ENCODE measurements at places on chromosomes 6 and 20.

DNA sequence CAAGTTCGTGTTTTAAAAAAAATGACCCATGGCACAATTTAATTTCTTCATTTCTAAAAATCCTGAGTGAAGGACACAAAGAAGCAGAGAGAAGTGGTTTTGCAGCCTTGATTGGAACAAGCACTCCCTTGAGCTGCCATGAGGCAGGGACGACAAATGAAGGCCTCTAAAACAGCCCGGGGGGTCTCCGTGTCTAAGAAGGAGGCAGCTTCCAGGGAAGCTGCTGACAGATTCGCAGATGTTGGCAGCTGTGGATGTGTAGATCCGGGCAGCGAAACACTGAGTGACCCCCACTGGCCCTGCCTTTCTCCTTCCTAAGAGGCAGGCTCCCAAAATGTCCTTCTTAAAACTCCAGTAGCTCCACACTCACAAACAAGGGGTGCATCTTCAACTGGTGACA lies 9.6 kb upstream of the LBP start:
- no peak for DNase-seq

GRCh38 chr6:30557683-30557981 lies 537 bp downstream of the PRR3 start:
- no peak for DNase-seq

DNA sequence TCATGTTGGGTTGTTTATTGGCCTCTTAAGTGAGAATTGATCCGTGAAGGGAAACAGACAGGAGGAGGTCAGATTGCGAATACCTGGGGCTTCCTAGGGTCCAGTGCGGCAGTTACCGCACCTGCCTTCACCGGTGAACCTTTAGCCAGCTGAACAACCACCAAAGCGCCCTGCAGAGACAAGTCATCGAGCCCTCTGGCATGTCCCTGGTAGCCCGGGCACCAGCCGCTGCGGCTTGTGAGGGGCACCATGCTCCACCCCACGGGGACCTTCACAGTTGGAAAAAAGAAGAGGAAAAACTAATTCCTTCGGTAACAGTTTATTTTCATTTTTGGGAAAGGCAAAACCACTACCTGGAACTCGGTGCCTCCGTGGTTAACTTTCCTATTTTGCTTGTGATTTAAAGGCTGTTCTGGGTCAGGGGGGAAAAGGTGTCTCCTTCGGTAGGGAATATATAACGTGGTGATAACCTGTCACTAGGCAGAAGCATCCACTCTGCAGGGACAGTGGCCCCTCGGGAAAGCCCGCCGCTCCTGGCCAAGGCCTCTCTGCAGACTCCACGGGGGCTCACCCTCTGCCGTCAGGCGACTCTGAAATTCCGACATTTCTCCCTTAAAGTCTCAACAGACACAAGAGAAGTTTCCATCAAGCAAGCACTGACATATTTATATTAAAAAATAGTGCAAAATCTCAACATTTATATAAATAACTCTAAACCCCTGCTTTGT lies 30.7 kb upstream of the ZBP1 start:
- no peak for DNase-seq

- no peak for DNase-seq
Observed at GRCh38 chr6:142685852-142686506, 259.0 kb downstream of the HIVEP2 start.

DNA sequence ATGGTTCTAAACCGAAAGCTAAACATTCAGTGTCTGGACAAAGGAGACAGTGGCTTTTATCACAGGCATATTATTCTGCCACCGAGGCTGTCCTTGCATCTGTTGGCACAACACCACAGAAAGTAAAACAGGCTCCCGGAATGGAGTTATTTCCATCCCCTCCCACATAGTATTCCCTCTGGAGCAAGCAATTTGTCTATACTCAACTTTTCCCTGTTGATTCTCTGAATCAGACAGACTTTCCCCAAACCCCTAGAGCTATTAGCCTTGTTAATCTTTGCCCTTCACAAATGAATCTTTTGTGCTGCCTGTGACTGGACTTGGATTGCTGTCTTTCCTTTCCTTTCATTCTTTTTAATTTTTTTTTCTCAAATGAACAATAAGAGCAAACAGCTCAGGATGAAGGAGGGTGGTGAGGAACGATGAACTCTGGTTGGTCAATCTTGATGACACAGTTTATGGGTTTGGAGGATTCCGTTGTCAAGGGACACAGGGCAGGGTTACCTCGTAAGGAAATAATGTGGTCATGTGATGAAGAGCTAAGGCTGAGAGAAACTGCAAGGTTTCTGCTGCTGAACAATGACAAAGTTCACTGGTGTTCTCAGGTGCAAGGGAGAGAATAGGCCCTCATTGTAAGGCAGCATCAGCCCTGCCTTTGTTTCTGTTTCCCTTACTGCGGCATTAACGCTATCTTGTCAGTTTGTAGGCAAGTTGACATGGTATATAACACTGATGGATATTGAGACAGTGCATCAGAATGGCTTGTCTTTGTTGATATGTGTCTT lies 275.0 kb upstream of the BMP2 start:
- no peak for DNase-seq

GRCh38 chr6:146613947-146614346 lies 15.2 kb downstream of the ADGB start:
- no peak for DNase-seq

DNA sequence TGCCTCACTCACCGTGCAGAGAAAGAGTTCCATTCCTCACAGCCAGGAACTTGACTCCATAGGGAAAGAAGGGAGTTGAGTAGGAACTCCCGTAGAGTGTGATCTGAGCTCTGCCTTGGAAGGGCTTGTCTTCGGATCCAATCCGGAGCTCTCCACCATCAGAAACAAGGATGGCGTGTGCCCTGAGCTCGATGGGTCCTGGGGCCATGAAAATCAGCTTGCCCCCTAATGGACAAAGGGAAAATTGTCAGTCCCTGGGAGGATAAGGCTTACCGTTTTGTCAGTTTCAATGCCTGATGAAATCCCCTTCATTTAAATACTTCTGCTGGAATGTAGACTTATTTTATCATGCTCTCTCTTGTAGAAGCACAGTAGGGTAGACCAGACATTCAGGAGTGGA lies 153.3 kb downstream of the PKHD1 start:
- no peak for DNase-seq

DNA sequence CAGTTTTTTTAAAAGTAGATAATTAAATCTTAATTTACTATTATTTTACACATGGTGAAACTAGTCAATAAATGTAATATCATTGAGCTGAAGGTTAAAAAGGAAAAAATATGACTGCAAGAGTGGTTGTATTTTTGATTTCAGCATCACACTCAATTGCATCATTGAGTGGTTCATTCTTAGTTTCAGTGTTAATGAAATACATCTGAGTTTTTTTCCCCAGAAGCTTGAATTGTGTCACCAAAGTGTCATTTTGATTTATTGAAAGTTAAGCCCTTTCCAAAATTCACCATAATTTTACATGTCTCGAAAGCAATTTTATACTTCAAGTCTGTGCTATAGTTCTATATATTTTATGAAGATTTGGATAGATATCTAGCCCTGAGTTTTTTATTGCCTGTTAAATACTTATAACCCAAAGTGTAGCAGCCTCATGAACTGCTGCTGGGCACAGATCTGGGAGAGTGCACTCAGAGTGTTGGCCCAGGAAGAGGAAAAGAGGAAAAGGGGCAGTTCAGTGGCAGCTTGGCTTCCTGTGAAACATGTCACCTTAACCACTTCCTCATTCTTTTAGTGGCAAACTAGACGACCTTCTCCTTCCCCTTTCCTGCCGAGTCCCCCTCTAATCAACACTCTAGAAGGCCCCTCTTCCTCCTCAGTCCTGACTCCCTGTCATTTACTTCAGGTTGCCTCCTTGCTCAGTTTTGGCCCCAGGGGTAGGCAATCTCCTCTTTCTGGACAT lies 140.7 kb downstream of the ESR1 start:
- no peak for DNase-seq

GRCh38 chr6:30130887-30131862 lies 4.8 kb upstream of the TRIM40 start:
- peak; percentile 75 for DNase-seq

DNA sequence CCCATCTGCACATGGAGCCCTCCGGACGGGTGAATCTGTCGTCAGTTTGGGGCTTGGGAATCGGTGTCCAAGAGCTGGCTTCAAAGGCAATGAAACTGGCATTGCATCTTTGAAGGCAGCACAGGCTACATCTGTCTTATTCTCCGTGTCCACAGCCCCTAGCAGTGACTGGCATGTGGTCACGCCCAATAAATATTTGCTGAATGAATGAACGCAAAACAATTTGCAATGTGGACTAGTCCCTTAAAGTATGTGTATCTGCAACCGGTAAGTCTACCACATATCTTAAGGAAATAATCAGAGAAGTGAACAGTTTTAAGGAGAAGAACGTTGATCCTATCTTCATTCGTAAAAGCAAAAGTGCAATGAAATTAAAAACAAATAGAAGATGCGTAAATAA lies 8.0 kb upstream of the PMEPA1 start:
- no peak for DNase-seq

DNA sequence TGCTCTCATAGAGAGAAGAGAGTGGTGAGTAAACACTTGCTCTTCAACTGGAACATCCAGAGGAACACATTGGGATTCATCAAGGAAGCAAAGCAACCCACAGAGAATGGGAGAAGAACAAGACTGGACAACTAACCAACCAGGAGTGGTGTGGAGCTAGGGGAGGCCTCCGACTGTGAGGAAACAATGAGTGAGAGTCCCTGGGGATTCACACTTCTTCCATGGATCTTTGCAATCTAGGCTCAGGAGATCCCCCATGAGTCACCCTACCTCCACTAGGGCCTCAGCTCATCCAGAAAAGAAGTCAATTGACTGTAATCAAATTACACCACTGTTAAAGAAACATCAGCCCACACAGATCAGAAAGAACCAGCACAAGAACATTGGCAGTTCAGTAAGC lies 42.3 kb upstream of the CLVS2 start:
- no peak for DNase-seq

DNA sequence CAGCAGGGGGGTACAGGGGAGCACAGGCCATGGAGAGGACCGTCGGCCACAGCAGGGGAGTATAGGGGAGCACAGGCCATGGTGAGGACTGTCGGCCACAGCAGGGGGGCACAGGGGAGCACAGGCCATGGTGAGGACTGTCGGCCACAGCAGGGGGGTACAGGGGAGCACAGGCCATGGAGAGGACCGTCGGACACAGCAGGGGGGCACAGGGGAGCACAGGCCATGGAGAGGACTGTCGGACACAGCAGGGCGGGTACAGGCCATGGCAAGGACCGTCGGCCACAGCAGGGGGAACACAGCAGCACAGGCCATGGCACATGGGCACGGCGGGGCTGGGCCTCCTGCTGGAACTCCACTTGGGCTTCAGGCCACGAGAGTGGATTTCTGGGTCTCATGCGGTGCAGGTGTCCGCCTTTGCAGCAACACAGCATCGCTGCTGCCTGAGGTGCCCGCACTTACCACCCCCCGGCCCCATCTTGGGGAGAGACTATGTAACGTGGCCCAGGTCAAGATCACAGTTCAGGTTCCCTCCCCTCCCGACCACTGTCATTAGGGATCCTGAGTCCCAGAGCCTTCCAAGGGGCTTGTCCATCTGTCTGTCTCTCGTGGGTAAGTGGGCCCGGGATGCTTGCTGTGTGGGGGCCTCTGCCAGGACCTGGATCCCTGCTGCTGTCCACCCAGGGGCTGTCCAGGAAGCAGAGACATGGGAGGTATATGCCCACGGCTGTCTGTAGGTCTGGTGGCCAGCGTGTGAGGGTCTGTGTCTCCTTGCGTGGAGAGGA lies 2.5 kb downstream of the NPBWR2 start:
- no peak for DNase-seq

GRCh38 chr6:56292505-56293181 lies 45.3 kb upstream of the COL21A1 start:
- peak; percentile 48 for DNase-seq

- DNase-seq: no peak
Observed at GRCh38 chr6:169880516-169880915, 129.1 kb downstream of the ERMARD start.

- DNase-seq: peak; percentile 89
Observed at GRCh38 chr20:56628873-56629463, at the start of gene TFAP2C. TFAP2C (plus strand) TSS chr20:56629306; CDS start chr20:56629545, 239 bp downstream.

DNA sequence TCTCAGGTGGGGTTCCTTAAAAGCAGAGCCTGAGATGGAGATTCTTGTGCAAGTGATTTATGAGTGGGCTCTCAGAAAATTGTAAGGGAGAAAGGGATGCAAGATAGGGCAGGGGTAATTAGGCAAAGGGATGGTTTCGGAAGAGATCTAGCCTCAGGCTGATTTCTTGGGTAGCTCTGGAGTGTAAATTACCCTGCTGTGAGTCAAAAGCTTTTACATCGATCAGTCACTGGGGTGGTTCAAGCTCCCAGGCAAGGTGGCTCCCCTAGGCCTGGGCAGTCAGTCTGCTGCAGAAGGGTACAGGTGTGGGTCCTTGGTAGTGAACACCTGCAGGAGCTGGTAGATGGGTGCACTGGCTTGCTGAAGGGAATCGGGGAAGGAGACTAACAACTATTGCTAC lies 11.1 kb upstream of the PM20D2 start:
- DNase-seq: no peak

DNA sequence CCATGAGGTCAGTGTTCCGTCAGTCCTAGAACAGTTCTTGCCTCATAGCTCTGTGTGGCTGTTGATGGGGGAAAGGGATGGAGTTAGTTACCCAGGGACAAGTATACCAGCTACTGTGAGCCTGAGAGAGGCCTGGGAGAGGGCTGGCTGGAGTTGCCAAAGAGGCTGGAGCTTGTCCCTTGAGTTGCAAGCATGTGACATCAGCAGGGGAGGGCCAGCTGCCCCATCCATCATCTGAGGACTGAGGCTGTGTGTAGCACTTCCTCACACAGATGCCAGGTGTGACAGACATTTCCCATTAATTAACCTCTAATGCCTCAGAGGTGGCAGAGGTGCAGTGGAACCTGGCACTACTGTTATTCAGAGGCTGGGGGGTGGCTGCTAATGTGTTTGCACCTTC lies 131.6 kb downstream of the PHACTR3 start:
- no peak for DNase-seq

Measured in NCI-H345 (cell line).